ENCODE measurements at places on chromosomes 12 and 14.

GRCh38 chr14:87873741-87874140 lies 119.2 kb downstream of the GALC start:
- DNase-seq: no peak

GRCh38 chr12:66290716-66291200 lies 11.5 kb upstream of the HELB start:
- no peak for DNase-seq

DNA sequence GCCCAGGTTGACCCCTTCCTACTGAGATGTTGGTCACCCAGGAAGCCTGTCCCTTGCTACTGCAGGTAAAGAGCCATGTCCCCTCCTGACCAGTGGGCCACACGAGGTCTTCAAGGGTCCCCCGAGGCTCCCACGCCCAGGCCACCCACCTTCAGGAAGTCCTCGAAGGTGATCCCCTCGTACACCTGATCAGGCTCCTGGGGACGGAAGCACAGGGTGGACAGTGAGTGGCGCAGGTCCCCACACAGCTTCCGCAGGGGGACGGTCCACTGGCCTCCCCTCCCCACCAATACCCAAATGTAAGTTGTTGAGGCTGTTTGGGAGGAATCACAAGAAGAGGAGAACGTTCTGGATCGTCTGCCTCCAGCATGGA lies 57.4 kb downstream of the TESC start:
- DNase-seq: no peak

GRCh38 chr14:46018846-46019420 lies 632.6 kb downstream of the RPL10L start:
- no peak for DNase-seq

DNA sequence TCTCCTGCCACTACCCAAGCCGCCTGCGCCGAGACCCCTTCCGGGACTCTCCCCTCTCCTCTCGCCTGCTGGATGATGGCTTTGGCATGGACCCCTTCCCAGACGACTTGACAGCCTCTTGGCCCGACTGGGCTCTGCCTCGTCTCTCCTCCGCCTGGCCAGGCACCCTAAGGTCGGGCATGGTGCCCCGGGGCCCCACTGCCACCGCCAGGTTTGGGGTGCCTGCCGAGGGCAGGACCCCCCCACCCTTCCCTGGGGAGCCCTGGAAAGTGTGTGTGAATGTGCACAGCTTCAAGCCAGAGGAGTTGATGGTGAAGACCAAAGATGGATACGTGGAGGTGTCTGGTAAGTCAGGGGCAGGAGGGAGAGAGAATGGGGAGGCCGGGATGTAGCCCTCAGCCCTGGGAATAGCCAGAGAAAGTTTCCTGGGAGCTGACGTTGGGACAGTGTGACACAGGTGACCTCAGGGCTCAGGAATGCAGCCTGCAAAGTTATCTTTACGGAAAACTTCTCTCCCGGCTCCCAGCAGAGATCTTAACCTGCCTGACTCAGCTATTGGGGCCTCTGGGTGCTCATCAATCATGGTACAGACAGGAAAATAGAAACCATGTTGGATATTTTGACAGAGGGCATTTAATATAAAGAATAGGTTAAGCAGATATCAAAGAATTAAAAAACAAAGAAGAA lies 747 bp downstream of the HSPB8 start:
- no peak for DNase-seq

GRCh38 chr14:105433161-105433605 lies 13.6 kb downstream of the MTA1 start:
- DNase-seq: no peak

Measured in stimulated activated CD4-positive, alpha-beta T cell treated with anti-CD3 and anti-CD28 coated beads, Interleukin-1b, Interleukin-23, amount 100 ng/mL, for 48 hours (primary cell).